HCEC 1CT (cell line): ENCODE measurements at places on chromosomes 12 and 14.

- no peak for DNase-seq
These were observed 23.6 kb downstream of the BATF start for GRCh38 chr14:75545907-75546306.

DNA sequence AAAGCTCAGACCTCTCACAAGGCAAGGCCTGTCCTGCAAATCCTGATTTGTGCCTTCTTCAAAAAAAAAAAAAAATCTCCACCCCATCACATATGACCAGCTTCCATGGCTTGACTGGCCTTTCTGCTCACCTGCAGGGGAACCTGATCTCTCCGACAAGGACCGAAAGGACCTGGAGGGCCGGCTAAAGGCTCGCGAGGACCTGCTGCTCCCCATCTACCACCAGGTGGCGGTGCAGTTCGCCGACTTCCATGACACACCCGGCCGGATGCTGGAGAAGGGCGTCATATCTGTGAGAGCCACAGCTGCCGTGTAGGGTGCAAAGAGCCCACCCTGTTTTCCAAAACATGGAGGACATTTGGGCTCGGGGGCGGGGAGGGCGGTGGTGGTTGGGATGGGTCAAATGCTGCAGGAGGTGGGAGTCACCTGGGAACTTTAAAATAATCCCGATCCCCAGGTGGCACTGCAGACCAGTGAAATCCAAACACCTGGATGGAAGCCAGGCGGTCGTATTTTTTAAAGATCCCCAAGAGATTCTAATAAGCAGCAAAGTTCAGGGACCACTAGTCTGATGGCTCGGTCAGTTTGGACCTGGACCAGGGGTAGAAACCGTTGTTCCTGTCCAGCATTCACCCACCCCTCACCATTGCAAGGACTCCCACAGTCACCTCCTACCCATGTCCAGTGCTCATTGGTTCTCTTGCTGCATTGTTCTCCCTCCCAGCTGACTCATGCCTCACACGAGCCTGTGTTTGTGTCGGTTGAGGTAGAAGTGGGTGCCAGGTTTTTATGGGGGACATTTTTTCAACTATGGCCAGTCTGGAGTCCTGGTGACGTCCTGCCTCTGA is 44.8 kb downstream of the FOXN4 start:
- peak; percentile 56 for DNase-seq

DNA sequence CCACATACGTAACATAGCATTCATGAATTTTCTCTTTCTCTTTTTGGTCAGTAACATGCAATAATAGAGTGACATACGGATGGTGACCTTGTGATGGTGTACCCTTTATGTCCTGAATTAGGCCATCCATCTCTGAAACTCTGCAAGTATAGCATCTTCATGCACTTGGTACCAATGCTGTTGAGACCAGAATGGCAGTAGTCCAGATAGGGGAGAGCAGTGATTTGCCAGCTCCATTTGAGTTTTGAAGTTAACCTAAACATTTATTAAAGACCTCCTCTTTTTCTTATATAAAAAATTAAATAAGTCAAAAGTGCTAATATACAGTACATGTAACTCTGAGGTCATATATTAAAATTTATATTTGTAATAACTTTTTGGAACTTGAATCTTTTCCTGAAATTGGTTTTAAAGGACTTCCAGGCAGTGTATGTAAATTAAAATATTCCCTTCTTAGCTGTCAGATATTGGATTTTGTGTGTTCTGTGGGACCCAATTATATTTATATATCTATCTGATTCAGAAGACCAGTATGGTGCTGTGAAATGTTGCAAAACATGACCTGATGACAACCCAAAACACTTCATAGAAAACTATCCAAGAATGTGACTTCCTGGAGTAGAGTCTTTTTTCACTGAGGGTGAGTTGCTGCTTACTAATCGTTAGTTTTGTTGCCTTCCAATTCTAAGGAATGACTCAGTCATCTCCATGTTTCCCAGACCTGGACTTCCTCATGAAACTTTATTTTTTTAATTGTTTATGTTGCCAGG is 3.5 kb downstream of the ELK3 start:
- peak; percentile 98 for DNase-seq

DNA sequence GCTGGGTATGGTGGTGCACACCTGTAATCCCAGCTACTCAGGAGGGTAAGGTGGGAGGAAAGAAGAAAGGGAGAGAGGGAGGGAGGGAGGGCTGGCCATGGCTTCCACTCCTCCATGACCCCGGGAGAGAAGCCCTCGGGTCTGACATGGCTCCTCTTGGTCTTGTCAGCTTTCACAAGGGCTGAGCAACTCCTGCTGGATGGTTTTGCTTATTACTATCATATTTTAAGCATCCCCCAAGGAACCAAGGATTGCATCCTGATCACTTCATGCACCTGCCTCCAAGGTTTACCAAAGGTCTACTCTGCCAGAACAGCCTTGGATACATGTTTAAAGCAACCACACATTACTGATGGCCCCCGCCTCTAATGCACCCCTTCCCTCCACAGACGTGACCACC is 28.0 kb upstream of the NCOR2 start:
- no peak for DNase-seq

- no peak for DNase-seq
These were observed 213.1 kb downstream of the TMEM121 start for GRCh38 chr14:105739331-105740102.

DNA sequence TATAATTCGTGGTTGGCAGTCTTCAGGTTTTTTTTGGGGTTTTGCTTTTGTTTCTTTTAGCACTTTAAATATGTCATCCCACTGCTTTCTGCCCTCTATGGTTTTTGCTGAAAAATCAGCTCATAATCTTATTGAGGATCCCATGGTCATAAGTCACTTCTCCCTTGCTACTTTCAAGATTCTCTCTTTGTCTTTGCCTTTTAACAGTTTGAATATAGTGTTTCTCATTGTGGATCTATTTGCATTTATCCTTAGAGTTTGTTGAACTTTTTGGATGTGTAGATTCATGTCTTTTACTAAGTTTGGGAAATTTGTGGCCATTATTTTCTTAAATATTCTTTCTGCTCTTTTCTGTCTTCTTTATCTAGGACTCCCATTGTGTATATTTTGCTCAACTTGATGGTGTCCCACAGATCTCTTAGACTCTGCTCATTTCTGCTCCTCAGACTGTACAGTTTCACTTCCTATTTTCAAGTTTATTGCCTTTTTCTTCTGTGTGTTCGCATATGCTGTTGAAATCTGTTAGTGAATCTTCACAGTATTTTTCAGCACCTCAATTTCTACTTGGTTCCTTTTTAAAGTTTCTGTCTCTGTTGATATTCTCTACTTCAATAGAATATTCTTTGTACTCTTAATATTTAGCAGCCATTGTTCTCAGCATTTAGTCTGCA is 70.8 kb downstream of the WNK1 start:
- DNase-seq = no peak

DNA sequence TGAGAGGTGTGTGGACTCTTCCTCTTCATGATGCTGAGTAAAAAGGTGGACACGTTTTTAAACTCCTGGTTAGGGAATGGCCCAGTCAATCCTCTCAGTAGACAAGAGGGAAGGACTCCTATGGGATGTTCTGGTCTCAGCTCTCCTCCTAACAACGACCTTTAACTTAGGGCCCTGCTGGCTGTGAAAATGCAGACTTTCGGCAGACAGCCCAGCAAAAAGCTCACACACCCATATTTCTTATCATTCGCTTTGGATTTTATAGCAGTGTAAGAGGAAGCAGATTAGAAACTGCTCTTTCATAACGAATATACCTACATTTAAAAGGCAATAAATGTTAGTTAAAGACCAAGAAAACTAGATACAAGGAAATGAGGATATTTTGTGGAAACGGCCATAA is 18.0 kb upstream of the YARS2 start:
- DNase-seq = no peak

- DNase-seq = no peak
These were observed 288.3 kb upstream of the AMIGO2 start for GRCh38 chr12:47367912-47368537.

GRCh38 chr12:21690704-21691368 is 33.2 kb upstream of the LDHB start:
- no peak for DNase-seq

GRCh38 chr14:69040353-69040752 is 61.3 kb upstream of the ACTN1 start:
- no peak for DNase-seq

- DNase-seq = no peak
These were observed 11.5 kb downstream of the NKX2-1 start for GRCh38 chr14:36508418-36509068.

- DNase-seq = no peak
These were observed 12.5 kb downstream of the RTL1 start for GRCh38 chr14:100891051-100891450.

- no peak for DNase-seq
These were observed 39.5 kb downstream of the SYNE2 start for GRCh38 chr14:63892265-63892664.

DNA sequence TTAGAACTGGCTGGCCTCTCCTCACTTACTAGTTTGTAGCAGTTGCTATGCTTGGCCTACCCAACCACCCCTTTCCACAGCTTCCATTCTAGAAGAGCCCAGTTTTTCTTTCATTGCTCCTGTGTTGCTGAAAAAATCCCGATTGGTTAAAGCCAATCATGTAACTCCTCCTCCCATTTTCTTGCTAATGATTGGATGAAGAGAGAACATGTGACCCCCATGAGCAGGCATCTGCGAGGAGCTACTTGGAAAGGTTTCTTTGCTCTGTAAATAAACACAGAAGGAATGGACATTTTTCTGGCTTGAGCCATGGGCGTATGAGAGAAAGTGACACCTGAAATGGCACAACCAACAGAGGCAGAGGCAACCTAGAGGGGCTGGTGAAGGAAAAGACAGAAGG is 773.8 kb upstream of the TBX3 start:
- no peak for DNase-seq

GRCh38 chr12:75982979-75983660 is 48.5 kb downstream of the PHLDA1 start:
- DNase-seq = peak; percentile 19

- DNase-seq = no peak
These were observed 280.0 kb upstream of the RTL1 start for GRCh38 chr14:101183376-101184103.

GRCh38 chr12:21764950-21765349 is 9.6 kb downstream of the KCNJ8 start:
- DNase-seq = no peak

- DNase-seq = no peak
These were observed 102.1 kb downstream of the RIMBP2 start for GRCh38 chr12:130613831-130614529.

GRCh38 chr12:131454418-131455217 is 256.3 kb upstream of the SFSWAP start:
- DNase-seq = no peak

- DNase-seq = no peak
These were observed 26.0 kb downstream of the SH2B3 start for GRCh38 chr12:111431772-111432171.

- DNase-seq = no peak
These were observed 116.9 kb downstream of the DUSP6 start for GRCh38 chr12:89235189-89235993.

DNA sequence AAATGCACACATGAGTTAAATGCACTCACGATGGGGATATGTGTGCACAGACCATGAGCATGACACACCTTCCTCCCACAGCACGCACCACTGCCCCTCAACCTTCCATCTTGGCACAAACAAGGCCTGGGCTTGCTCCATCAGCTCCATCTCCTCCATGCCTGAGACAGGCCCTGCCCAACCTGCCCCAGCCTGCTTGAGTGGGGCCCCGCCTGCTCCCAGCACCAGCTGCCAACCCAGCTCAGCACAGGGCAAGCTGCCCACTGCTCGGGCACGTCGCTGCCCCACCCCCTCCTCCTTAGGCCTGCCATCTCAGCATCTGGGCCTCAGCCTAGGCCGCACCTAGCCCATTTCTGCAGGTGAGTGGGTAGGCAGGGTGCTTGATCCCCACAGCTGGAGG is 27.6 kb upstream of the KRT78 start:
- DNase-seq = no peak
